ENCODE measurements at places on chromosomes 6 and 20.

DNA sequence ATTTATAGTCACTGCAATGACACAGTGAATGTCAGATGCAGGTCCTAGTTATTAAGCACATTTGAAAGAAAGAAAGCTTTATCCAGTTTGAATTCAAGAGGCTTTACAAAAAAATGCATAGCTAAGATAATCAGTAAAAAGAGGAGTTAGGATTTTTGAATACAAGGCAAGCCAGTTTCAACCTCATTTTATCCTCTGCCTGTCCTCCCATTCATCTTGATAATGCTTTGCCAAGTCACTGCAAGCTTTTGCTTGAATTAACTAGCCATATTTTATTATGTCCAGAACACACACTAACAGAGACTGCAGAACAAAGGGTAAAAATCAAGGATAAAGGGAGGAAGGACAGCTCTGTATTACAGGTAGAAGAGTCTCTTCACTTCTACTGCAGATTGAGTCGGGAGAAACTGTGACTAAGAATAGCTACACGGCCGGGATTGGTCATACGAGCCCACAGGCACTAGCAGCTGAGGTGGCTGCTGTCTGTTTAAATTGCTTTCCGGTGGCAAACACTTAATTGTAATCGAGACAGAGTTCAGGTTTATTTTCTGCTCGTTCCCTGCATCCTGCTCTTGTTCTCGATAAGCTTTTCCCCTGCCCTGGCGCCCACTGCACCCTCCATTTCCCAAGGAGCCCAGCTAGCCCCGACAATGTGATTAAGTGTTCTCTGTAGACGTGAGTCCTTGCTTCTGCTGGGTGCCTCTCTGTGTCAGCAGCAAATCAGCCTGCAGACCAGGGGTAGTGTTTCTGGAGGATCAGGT, 30.5 kb upstream of the AKAP12 start:
- no peak for DNase-seq

DNA sequence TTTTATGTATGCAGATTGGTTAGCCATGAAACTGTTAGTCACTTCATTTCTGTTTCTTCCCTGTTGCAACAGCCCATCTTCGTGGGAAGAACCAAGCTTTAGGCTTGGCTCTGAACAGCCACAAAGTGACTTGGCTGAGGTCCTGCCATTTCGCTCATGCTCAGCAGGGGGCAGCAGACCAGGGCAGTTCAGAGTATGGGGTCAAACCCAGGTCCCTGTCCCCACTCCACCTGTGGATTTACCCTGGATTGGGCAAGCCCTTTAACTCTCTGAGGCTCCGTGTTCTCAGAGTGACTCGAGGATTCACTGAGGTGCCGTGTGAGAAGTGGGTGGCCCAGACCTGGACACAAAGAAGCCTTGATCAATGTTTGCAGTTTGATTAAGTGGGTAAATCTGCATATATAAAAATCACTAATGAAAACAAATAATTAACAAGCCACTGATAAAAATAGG, 19.8 kb upstream of the MAP1LC3A start:
- no peak for DNase-seq

GRCh38 chr6:35128042-35128441, 13.1 kb downstream of the TCP11 start:
- DNase-seq, result no peak

- no peak for DNase-seq
These were observed 65.3 kb upstream of the KCNK16 start for GRCh38 chr6:39387785-39388184.

DNA sequence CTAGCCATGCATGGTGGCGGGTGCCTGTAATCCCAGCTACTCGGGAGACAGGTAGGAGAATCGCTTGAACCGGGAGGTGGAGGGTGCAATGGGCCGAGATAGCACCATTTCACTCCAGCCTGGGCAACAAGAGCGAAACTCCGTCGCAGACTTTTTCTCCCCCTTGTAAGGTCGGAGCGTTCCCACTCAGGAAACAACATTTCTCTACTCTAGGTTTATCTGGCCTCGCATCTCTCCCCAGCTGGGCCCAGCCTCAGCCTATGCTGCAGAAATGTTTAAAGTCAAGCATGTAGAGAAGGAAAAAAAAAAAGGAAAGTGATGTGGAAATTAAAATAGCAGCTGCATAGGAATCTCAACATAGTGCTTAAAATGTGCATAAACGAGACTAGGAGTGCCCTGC, 172.3 kb downstream of the TRIM27 start:
- DNase-seq, result no peak

- DNase-seq, result no peak
These were observed 845.4 kb downstream of the HACE1 start for GRCh38 chr6:104014163-104014959.

GRCh38 chr20:46695892-46696291, 6.6 kb upstream of the TP53RK start:
- DNase-seq, result no peak

GRCh38 chr20:47717421-47717820, 67.9 kb downstream of the SULF2 start:
- no peak for DNase-seq

DNA sequence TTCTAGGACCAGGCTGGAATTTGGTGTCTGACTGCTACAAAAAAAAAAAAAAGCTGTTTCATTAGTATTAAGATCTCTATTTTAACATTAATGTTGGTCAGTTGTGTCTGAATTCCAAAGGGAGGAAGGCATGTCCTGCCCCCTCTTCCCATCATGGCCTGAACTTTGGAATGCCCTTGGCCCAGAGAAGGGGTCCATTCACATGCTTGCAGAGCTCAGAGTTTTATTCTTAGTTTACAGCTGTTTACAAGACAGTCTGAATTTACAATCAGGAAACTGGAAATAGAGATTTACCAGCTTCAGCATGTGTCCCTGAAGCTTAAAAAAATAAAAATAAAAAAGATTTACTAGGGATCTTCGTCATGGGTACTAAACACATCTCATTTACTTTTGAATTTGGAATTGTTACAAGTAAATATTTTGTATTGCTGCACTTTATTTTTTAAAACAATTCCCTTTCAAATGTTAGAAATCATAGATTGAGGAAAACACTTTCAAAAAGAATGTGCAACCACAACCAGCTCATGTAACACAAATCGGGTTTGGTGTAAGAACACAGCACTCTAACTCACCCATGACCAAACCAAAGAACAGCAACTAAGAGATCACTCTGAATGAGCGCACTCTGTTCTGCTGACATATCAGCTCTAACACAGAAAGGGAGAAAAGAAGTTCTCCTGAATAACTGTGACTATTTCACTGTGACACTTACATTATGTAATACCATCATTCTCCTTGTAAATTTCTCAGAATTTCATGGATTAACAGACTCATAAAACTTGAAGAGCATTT, 6.6 kb upstream of the SERPINB6 start:
- DNase-seq, result no peak

- DNase-seq, result no peak
These were observed 91.0 kb downstream of the KCNQ5 start for GRCh38 chr6:72712910-72713309.

- no peak for DNase-seq
These were observed 39.8 kb downstream of the HIVEP1 start for GRCh38 chr6:12051861-12052368.

DNA sequence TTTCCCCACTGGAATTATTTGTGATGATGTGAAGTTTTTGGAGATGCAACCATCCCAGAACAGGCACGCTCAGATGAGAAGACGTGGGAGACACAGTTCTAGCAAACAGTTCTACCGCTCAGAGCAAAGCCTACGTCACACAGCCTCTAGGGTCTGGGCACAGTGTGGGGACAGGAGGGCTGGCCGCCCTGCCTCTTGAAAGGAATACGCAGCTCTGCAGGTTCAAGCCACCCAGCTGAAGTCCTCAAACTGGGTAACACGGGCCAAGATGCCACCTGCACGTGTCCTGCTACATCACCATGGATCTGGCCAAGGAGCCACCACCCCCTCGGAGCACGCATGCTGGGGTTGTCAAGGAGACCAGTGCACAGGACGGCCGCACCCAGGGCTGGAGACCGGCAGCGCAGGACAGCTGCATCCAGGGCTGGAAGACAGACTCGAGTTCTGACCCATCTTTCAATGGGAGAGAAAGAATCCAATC, 75.0 kb downstream of the NOL4L start:
- DNase-seq, result no peak

- DNase-seq, result no peak
These were observed 24.6 kb downstream of the DAAM2 start for GRCh38 chr6:39816747-39817146.

- no peak for DNase-seq
These were observed 636 bp upstream of the EEF1A1 start for GRCh38 chr6:73521351-73521985.

DNA sequence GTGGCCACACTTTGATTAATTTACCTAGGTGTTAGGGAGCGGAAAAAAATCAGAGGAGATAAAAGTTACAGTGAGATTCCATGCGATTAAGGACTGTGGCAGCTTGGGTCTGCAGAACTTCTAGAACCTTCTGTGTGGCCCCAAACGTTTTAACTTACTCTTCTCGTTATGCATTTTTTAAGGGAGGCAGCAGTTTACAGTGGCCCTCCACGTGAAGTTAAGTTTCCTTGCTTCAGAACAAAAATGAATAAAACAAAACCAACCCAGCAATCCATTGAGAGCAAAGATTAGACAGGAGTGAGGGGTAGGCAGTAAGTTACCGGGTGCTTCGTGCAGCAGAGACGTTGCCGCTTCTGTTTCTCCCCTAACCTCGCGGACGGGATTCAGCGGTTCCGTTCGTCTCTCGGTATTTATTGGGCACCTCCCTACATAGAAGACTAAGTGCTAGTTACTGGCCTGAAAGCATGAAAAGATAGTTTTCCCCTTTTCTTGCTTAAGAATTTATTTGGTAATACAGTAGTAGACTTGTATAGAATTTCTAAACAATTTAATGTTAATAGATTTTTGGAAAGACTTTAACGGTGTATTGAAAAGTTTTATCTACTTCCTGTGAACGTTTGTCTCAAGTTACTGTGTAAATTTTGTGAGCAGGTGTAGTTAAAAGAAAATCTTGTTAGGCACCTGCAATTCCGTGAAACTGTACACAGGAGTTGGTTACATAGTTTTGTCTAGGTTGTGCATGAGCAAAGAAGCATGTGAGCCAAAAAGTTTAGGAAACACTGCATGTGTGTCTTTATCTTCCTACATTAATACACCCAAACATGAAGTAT, 1.1 kb downstream of the BAG2 start:
- no peak for DNase-seq

DNA sequence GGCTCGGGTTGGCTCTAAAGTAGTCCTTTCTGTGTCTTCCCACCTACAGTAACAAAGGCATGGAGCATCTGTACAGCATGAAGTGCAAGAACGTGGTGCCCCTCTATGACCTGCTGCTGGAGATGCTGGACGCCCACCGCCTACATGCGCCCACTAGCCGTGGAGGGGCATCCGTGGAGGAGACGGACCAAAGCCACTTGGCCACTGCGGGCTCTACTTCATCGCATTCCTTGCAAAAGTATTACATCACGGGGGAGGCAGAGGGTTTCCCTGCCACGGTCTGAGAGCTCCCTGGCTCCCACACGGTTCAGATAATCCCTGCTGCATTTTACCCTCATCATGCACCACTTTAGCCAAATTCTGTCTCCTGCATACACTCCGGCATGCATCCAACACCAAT, 291.2 kb downstream of the ESR1 start:
- DNase-seq, result no peak

DNA sequence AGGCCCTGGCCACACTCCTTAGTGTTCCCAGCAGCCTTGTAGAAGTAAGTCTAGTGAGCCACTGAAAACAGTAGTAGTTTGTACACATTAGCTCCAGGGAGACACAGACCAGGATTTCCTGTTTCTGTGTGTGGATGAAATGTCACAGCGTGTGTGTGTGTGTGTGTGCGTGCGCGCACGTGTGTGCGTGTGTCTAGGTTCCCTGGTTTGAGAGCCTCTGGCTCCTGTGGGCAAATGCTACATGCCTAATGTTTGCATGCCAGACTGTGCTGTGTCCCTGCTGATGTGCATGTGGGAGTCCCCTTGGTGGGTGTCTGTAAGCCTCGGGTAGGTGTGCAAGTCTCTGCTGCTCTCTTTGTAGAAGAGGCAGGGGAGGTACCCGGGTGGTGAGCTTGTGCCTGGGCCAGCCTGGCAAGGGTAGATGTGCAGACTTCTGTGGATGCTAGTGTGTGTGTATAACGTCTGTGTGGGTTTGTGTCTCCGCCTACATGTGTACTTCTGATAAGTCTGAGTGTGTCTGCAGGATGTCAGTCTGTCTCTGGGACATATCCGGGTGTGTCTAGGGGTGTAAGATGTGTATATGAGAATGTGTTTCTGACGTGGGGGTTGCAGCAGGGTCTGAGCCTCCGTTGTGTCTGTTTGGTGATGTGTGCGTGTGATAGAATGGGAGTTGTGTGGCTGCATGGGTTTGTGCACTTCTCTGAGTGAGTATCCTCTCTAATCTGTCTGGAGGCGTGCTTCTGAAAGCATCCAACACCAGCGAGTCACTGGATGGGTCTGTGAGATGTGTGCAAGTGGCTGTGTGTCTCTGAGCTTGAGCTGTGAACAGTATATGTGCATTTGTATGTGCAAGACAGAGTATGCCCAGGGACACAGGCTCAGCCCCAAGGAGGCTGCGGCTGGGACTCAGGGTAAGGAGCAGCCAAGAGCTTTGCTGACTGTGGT, 19.0 kb upstream of the TLDC2 start:
- no peak for DNase-seq

DNA sequence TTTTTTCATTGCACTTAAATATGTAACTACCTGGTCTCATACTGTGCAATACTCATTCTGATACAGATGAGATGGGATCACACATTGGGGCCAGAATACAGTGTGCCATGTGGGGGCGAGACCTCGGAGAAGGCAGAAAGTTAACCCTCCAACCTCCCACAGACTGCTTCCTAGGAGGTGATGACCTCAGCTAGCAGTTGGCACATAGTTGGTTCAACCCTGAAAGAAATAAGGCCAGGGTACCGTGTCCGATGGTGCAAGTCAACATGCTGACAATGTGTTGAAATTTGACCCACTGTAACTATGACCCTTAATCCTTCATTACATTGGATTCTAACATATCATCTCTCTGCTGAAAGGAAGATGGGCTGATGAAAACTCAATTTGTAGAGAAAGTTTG, 61.9 kb downstream of the GJA10 start:
- no peak for DNase-seq

DNA sequence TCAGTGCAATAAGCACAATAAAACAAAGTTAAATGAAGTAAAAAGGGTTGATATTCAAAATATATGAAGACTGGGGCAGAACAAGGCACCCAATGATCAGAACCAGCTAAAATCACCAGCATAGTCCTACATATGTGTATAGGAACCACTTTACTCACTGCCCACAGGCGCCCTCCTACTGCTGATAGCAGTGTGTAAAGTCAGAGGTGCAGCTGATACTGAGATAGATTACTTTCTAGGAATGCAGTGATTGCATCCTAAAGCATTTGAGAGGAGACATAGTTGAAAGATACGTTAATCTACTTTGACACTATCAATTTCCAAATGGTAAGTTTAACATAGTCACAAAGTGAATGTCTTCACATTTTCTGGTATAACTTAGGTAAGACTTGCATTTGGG, 161.1 kb upstream of the MCHR2 start:
- DNase-seq, result no peak

GRCh38 chr6:31614075-31614619, 887 bp upstream of the AIF1 start:
- DNase-seq, result no peak

All from vagina (tissue), 2 donors.